ENCODE measurements at places on chromosomes 4 and X.

GRCh38 chrX:65392284-65392683 lies 142.3 kb downstream of the LAS1L start:
- no peak for DNase-seq

- DNase-seq, result no peak
Observed at GRCh38 chr4:150593996-150594395, 12.0 kb downstream of the MAB21L2 start.

DNA sequence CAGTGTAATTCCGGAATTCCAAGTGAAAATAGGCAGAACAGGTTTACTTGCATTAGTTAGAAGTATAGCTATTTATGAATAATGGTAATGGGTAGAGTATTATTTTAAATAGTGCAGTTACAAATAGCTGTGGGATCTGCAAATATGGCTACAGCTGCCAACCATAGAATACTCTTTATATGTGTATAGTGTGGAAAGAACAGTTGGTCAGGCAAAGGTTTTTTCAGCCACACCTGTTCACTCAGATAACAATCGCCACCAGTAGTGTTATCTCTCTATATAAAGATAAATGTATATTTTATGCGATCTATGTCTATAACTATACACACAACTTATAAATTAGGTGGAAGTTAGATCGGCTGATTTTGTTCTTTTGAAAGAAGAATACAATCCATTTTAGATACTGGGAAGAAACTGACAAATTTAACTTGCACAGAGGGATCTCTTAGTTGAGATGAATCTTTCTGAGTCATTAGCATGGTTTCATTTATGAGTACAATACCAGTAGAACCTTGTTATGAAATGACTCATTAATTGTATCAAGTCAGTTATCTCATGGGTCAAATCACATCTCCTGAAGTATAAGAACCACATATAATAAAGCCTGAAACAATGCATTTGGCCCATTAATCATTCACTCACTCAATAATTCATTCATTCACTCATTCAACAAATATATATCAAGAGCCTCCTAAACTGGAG lies 100.9 kb upstream of the NR3C2 start:
- DNase-seq, result no peak

- DNase-seq, result no peak
Observed at GRCh38 chrX:50913520-50913919, 3.0 kb downstream of the BMP15 start.

DNA sequence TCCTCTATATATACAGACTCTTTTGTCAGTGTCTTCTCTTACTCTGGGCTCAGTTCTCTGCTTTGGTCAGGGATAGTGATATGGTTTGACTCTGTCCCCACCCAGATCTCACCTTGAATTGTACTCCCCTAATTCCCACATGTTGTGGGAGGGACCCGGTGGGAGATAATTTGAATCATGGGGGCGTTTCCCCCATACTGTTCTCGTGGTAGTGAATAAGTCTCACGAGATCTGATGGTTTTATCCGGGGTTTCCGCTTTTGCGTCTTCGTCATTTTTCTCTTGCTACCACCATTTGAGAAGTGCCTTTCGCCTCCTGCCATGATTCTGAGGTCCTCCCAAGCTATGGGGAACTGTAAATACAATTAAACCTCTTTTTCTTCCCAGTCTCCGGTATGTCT lies 144.4 kb downstream of the GLUD2 start:
- no peak for DNase-seq

DNA sequence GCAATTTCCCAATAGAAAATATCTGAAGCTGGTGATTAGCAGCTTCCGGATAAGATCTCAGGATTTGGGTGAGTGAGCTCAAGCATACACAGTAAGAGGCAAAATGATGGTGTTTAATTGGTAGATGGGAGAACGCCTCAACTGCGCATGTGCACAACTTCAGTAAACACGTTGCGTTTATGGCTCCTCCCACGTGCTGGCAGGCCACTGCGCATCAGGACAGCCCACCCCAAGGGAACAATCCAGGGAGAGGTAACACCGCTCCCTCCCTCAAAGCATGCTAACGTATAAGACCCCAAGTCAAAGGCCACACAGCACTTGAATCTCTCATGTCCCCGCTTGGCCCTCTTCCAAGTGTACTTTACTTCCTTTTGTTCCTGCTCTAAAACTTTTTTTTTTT lies 10.3 kb upstream of the CENPU start:
- DNase-seq, result no peak

GRCh38 chr4:1557221-1557597 lies 126.9 kb downstream of the FAM53A start:
- DNase-seq, result no peak

- no peak for DNase-seq
Observed at GRCh38 chr4:43485196-43485595, 592.7 kb downstream of the GRXCR1 start.

- DNase-seq, result no peak
Observed at GRCh38 chr4:175166020-175166419, 247.9 kb downstream of the ADAM29 start.

- DNase-seq, result no peak
Observed at GRCh38 chrX:19949340-19949739, 41.5 kb downstream of the BCLAF3 start.

- no peak for DNase-seq
Observed at GRCh38 chr4:25927361-25928195, 13.6 kb downstream of the SMIM20 start.

- DNase-seq, result no peak
Observed at GRCh38 chrX:150465326-150465725, 102.2 kb downstream of the MAMLD1 start.

DNA sequence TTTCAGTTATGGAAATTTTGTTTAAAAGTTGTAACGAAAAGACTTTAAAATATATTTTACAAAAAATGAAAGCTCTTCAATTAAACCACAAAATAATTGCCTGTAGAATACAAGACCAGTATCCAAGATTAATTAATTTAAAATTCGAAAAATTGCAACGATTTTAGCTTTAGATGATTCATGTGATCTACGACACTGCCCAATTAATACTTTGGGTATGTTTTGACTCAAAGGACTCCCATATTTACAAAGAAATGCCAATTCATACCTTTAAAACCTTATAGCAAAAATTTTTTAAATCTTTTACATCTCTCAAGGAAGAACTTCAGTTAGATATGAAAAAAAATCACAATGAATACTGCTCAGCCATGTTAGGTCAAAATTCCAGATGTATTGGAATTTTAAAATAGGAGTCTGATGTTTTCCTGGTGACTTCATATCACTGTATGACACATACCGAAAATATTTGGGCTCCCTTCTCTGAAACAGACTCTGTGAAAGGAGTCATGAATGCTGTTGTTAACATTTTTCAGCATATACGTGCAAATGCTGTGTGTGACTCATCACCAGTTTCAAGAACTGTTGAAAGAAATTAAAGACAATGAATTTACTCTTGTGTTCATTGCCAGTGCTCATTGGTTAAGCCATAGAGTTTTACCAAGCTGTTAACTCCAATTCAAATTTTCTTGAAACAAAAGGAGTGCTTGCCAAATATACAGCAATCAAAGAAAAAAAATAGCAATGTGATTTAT lies 13.8 kb upstream of the SMS start:
- no peak for DNase-seq

GRCh38 chr4:150949342-150949741 lies 65.7 kb downstream of the LRBA start:
- no peak for DNase-seq

- DNase-seq, result no peak
Observed at GRCh38 chr4:114495471-114495928, 103.1 kb upstream of the UGT8 start.
